Dermis lymphatic vessel endothelial cell (primary cell): ENCODE measurements at places on chromosomes 13 and 19. TPM values are rescaled to one million over a fixed set of nuclear protein-coding genes. Genes with fewer than 3 reads are reported as not detected.

RNF17 gene
- total RNA-seq, result under 0.01 TPM in 1 of 2 replicates, not detected in the other

CRB3 gene
- not detected in 2 replicates for total RNA-seq

VSTM1 gene
- not detected in 2 replicates for total RNA-seq

UGGT2 gene
- total RNA-seq, result 31.6 and 38.8 TPM in 2 replicates

ZNF91 gene
- 10.8 and 11.2 TPM in 2 replicates for total RNA-seq

PTPRS gene
- total RNA-seq, result 43.8 and 60.3 TPM in 2 replicates

SGCG gene
- not detected in 2 replicates for total RNA-seq

ZNF575 gene
- total RNA-seq, result 0.09 and 0.11 TPM in 2 replicates

DGKH gene
- 12.9 and 15.8 TPM in 2 replicates for total RNA-seq

ANO8 gene
- total RNA-seq, result 2.2 TPM in 2 replicates

KCNJ14 gene
- total RNA-seq, result 0.11 and 0.26 TPM in 2 replicates
